ENCODE measurements at places on chromosomes 11 and 22.

GRCh38 chr11:73660497-73661034 lies 14.2 kb downstream of the PLEKHB1 start:
- DNase-seq = no peak

DNA sequence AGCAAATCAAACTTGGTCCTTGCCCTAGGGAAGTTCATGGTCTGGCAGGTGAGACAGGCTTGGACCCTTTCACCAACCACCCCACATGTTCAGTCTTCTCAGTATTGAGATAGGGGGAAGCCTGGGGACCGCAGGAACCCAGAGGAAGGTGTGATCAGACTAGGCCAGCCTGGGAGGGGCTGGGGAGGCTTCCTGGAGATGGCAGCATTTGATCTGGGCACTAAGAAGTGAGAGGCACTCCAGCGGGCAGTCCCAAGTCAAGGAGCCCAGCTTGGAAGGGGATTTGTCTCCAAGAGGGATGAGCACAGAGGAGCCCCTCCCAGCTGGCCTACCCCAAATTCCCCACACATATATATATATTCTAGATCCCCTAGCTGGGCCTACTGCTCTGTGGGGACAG lies 5.4 kb downstream of the LRRC32 start:
- DNase-seq = no peak

GRCh38 chr22:32202539-32203180 lies 2.2 kb downstream of the RFPL2 start:
- no peak for DNase-seq

DNA sequence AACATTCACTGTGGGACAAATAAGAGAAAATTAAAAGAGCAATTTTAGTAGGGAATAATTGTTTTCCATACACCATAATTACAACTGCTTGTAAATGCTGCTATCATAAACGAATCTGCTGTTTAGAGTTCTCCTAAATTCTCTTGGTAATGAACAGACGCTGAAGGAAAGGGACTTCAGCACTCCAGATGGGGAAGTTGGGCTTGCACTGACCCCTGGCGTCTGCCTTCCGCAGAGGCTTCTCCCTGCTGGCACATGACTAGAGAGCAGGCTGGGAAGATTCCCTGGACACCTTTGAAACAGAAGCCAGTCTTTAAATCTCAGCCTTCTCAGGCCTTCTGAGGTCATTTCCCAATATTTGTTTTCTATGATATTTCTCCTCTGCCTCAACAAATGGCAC lies 84.1 kb downstream of the NXPE2 start:
- peak; percentile 40 for DNase-seq

DNA sequence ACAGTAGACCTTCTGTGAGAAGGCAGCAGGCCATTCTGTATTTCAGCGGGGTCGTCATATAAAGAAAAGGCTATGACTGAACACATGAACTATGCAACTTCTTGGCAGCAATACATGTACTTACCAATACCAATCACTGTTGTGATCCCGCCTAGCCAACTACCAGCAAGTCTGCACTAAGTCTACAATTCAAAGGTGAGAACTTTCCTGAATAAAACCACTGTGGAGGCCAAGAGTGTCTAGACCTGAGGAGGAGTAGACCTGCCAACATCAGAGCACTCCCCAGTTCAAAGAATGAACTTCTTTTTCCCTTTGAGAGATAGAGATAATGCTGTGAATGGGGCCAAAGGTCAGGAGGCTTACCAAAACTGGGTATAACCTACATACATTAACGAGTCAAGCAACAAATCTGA lies 108.2 kb downstream of the SIK3 start:
- peak; percentile 70 for DNase-seq

DNA sequence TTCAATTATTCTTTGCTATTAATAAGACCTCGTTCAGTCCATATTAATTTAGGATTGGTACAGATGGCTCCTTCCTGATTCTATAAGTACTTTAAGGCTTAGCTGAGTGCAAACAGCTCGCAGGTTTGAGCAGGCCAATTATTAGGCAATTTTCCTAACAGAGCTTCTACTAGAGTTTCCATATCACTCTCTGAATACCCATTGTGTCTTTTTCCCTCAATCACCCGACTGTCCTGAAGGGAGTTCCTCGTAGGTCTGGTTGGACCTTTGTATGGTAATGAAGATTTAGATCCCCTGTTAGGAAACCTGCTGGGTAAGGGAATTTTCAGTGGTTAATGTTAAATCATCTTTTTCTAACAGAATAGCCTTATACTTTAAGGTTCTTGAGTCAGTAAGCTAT lies 61.1 kb downstream of the ARHGAP42 start:
- no peak for DNase-seq

- no peak for DNase-seq
These were observed 20.8 kb downstream of the CECR2 start for GRCh38 chr22:17390087-17390486.

GRCh38 chr11:34749666-34750659 lies 129.1 kb downstream of the EHF start:
- peak; percentile 80 for DNase-seq

GRCh38 chr22:33073989-33074418 lies 15.8 kb upstream of the SYN3 start:
- peak; percentile 14 for DNase-seq

- DNase-seq = no peak
These were observed 125.8 kb downstream of the LDLRAD3 start for GRCh38 chr11:36069576-36070212.

GRCh38 chr11:27184458-27185312 lies 144.1 kb downstream of the BBOX1 start:
- no peak for DNase-seq

- DNase-seq = no peak
These were observed 82.1 kb upstream of the PPARA start for GRCh38 chr22:46068181-46068592.

- no peak for DNase-seq
These were observed 27.6 kb downstream of the APLP2 start for GRCh38 chr11:130097285-130097684.

GRCh38 chr11:114738954-114739353 lies 60.6 kb downstream of the NXPE2 start:
- DNase-seq = peak; percentile 13

DNA sequence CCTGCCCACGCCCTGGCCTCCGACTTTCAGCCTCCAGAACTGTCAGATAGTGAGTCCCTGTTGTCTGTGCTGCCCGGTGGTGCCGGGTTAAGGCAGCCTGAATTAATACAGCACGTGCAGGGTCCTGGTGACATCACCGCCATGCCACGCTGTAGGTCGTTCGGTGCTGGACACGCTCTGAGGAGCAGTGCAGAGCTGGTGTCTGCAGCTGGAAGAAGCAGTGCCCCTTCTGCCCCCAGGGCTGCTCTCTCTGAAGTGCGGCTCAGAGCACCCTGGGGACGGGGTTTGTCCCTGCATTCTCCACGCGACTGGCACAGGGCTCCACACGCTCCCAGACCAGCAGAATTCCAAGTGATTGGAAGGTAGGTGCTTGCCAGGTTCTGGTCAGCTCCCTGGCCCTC lies 831.5 kb downstream of the TBC1D22A start:
- DNase-seq = no peak

DNA sequence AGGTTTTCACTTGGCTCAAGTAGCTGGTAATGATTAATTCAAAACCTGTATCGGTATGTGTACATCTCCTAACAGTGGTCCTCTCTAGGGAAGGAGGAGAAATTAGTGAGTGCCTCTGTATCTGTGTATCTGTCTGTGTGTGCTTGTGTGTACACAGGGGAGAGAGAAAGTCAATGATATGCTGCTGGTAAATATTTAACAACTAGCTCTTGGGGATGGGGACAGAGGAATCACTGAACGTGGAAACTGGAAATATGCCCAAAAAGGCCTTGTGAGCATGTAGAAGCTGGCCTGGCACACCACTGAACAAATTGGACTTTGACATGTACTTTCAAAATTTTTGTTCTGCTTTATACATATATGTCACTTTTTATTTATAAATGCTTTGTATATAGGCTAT lies 214.0 kb upstream of the SYN3 start:
- no peak for DNase-seq

DNA sequence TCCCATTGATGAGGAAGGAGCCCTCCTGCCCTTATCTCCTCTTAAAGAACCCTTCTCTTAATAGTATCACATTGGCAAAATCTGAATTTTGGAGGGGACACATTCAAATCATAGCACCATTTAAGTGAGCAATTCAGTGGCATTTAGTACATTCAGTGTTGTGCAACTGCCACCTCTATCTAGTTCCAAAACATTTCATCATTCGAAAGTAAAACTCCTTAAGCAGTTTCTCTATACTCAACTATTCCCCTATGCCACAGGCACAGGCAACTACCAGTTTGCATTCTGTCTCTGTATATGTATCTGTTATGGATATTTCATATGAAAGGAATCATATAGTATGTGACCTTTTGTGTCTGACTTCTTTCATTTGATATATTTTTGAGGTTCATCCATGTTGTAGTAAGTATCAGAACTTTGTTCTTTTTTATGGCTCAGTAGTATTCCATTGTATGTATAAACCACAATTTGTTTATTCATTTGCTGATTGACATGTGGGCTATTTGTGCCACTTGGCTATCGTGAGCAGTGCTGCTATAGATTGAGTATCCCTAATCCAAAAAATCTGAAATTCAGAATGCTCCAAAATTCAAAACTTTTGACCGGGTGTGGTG lies 22.9 kb downstream of the FAR1 start:
- no peak for DNase-seq

GRCh38 chr22:19046719-19047609 lies 75.2 kb downstream of the DGCR2 start:
- no peak for DNase-seq

DNA sequence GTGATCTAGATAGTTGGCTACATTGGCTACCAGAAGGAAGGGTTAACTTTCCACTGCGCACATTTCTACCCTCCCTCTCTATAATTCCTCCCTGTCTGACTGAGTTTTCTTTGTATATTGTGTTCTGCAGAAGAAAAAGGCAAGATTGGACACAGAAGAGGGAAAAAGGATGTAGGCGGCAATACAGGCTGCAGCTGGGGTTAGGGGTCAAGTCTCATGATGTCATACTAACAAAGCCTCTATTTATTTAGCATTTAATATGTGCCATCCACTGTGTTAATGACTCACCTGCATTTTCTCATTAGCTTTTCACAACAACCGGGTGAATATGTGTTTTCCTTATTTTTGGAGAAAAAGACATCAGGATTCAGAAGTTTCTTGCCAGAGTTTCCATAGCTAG lies 2.0 kb downstream of the FAM83F start:
- no peak for DNase-seq

DNA sequence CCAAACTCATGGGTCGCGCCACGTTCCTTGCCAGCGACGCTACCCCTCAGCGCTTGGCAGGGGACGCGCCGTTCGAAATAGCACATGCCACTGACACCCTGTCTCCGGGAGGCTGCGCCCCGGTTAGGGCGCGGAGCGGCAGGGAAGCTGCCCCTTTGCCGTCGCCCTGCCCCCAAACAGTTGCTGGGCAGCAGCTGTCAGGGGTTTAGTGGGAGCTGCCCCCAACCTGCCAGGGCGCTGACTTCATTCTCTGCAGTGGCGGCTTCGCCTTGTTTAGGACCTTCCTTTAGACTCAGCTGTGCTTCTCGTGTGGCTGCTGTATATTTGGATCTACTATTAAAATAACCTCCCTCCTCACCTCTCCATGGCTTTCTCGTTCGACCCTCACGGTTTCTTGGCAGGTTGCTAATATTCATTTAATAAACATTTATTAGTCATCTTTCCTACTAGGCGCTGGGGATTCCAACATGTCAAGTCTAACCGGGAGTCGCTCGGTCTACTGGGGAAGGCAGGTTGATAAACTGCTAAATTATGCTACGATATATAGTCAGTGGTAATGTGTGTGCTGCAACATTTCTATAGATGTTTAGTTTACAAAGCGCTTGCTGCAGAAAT lies 782 bp downstream of the TMEM109 start:
- peak; percentile 6 for DNase-seq

- DNase-seq = no peak
These were observed 11.8 kb downstream of the NIPSNAP1 start for GRCh38 chr22:29569011-29569678.

DNA sequence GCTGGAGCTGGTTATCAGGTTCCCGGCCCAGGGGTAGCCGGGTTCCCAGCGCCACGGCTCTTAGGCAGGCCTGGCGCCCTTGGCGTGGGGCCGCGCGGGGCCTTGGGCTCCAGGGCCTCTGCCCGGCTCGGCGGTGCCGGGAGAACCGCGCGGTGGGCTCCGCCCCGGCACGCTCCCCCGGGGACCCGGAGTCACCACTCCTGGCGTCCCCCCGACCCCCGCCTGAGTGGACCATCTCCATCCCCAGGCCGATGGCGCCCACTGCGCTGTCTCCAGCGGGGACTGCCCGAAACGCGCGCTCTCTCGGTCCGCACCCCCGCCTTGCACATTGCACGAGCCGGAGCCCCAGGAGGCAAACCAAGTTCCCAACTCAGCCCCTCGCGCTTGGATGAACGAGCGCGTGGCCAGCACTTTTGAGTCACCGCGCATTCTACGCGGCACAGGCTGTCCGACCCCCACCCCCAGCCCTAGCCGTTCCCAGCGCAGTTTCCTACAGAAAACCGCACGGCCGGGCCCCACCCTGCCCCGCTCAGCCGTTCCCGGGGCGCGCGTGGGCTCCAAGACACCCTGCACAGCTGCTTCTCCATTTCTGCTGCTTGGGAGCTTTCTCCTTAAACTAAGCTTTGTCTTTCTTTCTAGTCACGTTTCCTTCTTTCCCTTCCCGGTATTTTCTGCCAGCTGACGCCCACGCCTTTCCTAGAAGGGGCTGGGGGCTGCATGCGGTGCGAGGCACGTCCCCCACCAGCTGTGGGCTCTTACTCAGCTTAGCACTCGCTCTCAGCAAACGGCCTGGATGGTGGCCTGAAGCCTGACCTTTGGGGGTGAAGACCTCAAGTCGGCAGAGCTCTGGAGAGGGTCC lies 650 bp upstream of the CHID1 start:
- no peak for DNase-seq

DNA sequence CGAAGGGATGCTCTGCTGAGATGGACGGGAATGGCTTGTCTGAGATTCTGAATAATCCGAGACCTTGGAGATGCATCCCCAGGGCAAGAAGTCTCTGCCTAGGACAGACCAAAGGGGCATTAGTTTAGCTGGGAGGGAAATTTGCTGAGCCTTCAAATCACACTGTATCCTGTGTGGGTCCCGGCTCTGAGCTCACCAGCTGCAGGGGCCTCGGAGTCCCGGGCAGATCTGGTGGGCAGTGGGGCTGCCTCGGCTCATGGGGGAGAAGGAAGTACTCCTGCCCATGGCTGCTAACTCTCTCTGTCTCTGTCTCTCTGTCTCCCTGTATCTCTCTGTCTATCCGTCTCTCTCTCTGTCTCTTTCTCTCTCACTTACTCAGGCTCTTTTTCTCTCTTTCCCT lies 522.4 kb downstream of the TBC1D22A start:
- no peak for DNase-seq

GRCh38 chr11:72578566-72578965 lies 95.7 kb downstream of the PDE2A start:
- no peak for DNase-seq

GRCh38 chr11:19320827-19321226 lies 80.1 kb upstream of the E2F8 start:
- DNase-seq = peak; percentile 40

GRCh38 chr11:11842421-11843008 lies 743 bp downstream of the USP47 start:
- DNase-seq = peak; percentile 80

GRCh38 chr11:64124147-64124546 lies 41.8 kb downstream of the MACROD1 start:
- DNase-seq = no peak
